ELF-1 (cell line): ENCODE measurements at places on chromosomes 5 and 9.

- DNase-seq: no peak
Measured at GRCh38 chr9:112642126-112642525, 75.8 kb downstream of the INIP start.

GRCh38 chr5:166845044-166845443 is 1446.4 kb upstream of the WWC1 start:
- peak; percentile 6 for DNase-seq

DNA sequence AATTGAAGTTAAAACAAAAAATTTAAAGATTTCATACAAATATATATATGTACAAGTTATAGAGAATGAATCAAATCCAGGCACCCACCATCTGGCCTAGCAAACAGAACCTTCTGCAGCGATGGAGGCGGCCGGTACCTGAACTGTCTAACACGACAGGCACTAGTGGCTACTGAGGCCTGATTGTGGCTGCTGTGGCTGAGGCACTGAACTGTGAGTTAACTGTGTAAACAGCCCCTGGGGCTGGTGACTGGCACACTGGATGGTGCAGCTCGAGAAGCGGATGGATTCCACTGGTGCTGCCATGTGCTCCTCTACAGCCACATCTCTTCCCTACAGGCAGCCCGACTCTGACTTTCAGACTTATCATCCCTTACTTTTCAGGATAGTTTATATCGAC is 82.4 kb downstream of the RAPGEF1 start:
- no peak for DNase-seq

DNA sequence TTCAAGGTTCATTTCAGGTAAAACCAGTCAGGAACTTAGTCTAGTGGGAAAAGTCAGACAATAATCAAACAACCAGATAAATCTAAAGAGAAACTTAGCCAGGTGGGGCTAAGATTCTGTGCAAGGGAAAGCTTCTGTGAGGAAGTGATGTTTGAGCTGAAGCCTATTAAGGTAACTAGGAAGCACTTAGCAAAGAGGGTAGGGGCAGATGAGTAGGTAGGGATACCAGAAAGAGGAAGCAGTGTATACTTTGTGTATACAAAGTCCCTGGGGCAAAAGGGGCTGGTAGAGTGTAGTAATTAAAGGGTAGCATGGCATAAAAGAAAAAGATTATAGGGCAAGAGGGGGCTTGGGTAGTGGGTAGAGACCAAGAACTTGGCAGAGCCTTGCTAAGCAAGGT is 3.6 kb upstream of the SPATA24 start:
- DNase-seq: no peak

DNA sequence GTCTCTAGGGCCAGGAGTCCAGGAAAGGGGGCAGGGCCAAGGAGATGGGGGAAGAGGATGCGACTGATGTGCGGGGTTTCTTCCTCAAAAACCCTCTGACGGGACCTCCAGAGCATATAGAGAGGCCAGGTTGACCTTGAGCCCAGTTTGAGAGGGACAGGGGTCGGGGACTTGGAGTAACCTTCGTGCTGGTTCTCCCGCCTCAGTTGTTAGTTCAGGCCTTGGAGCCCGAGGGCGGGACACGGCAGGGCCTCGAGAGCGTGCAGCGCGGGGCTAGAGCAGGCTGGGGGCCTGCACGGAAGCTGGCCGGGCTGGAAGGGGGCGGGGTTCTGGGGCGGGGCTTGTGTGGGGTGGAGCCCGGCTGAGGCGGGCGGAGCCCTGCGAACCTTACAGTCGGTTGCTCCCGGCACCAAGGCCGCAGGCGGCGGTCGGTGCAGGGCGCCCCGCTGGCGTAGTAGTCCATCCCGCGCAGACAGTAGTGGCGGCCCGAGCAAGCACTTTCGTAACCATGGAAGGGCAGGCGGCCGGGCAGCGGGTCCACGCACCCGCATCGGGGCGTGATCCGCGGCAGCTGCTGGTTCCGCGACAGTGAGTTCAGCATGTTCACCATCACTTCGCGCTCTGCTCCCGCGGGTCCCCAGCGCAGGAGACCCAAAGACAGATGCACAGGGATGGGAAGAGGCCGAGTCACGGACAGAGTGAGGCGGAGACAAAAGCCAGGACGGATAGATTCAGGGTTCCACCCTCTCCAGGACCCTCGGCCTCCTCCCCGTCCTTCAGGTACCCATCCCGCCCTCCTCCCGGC is 4.0 kb upstream of the MYORG start:
- DNase-seq: peak; percentile 81

DNA sequence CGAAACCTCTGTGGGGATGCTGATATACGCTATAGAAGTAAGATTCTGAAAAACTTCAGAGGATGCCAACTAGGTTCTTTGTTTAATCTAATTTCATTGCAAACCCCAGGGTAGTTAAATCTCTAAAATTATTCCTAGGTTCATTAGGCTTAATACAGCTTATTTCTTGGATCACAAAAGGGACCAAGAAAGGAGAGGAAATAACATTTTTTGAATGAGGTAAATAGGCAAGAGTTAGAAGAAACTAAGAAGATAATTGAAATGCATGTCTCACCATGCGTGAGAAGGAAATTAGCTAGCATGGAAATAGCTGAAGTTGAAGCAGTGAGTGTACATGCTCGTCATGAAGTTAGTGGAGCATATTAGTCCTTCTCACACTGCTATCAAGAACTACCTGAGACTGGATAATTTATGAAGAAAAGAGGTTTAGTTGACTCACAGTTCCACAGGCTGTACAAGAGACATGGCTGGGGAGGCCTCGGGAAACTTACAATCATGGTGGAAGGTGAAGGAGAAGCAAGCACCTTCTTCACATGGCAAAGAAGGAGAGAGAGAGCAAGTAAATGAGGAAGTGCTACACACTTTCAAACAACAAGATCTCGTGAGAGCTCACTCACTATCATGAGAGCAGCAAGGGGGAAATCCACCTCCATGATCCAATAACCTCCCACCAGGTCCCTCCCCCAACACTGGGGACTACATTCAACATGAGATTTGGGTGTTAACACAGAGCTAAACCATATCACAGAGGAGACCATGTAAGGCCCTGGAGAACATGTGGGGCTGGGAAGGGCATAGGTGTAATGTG is 125.1 kb upstream of the OSMR start:
- DNase-seq: no peak

GRCh38 chr9:127912882-127913281 is 4.0 kb downstream of the ST6GALNAC4 start:
- no peak for DNase-seq

GRCh38 chr9:71112866-71113265 is 8.6 kb downstream of the TRPM3 start:
- no peak for DNase-seq

DNA sequence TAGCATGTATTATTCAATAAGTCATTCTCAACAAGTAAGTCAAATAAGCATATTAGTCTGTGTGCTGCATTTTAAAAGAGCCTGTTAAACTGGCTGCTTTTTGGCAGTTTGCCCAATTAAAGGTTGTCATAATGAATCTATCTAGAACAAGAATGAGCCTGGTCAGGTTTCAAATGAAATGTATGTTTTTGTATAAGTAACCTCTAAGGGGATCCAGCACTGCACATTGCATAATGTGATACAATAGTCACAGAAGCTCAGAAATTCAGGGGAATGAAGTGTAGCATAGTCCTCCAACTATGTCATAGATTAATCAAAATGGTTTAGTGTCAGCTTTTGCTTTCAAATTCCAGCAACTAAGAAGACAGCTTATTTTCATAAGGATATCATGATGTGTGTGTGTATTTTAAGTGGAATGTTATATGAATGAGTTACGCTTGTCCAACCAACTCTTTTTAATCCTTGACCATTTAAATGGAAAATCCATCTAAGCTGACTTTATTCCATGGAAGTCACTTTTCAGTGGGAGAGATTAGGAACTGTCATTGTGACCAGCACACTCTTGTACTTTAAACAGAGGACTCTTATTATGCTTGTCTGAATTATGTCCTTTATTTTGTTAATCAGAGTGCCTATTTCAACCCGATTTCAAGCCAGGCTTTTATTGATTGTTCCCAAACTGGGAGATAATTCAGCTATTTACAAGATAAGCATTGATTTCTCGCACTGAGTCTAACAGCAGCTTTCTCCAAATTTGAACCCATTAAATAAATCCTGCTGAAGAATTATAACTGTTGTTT is 283.9 kb upstream of the ADAMTSL1 start:
- no peak for DNase-seq

GRCh38 chr5:60700416-60700757 is 421 bp upstream of the DEPDC1B start:
- DNase-seq: no peak

- no peak for DNase-seq
Measured at GRCh38 chr5:172858511-172858989, 24.5 kb downstream of the ERGIC1 start.
